ENCODE measurements at places on chromosomes 6 and 20.

GRCh38 chr6:167098825-167099225, 24.1 kb upstream of the CCR6 start:
- no peak for DNase-seq

GRCh38 chr6:169404828-169405227, 151.2 kb upstream of the THBS2 start:
- DNase-seq, result no peak

GRCh38 chr20:8986631-8987030, 82.3 kb upstream of the PLCB4 start:
- no peak for DNase-seq

DNA sequence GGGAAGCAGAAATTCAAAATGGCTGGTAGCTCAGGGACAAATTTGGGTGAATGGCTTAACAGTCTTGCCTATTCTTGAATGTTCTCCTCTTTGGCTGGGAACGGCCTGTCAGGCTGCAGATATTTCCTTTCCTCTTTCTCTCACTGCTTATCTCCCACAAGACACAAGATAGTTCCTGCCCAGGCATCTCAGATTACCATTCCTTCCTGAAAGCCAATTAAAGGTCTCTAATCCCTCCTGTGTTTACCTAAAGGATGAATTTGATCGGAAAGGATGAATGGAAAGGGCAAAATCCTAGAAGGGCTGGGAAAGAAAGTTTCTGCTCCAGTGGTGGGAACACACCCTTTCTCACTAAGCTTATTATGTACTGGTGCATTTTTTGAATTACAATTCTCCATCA, 95.9 kb upstream of the JAG1 start:
- DNase-seq, result no peak

GRCh38 chr6:22025468-22026163, 271.2 kb downstream of the PRL start:
- DNase-seq, result no peak

GRCh38 chr6:24415753-24416152, 13.0 kb downstream of the MRS2 start:
- no peak for DNase-seq

- no peak for DNase-seq
Observed at GRCh38 chr6:40909811-40910210, 129.2 kb downstream of the UNC5CL start.

- no peak for DNase-seq
Observed at GRCh38 chr6:134148566-134148965, 96.1 kb upstream of the SLC2A12 start.

- no peak for DNase-seq
Observed at GRCh38 chr20:57481281-57481711, 43.6 kb downstream of the CTCFL start.

DNA sequence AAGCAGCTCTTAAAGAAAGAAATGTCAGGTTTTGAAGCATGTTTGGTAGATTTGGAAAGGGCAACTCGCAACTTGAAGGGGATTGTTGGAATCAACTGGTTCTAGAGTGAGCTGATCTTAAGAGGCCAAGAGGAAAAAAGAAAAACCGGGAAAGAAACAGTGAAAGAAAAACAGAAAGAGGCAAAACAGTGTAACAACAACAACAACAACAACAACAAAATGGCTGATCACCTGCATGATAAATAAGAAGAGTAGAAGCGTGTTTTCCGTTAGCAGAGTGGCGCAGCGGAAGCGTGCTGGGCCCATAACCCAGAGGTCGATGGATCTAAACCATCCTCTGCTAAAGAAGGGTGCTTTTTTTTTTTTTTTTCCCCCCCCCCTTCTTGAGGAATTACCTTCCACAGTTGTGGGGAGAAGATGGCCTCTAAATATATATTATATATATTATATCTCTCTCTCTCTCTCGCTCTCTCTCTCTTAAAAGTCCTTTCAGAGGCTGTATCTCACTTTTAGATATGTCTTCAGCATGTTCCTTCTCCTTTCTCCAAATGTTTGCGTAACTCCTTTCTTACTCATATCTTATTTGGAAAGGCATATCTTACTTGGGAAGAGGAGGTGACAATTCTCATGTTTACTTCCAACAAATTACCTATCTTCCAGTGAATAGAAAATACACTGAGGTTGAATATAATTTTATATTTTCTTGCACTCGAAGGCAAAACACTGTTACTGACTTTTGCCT, 134.4 kb downstream of the OR2B2 start:
- no peak for DNase-seq

DNA sequence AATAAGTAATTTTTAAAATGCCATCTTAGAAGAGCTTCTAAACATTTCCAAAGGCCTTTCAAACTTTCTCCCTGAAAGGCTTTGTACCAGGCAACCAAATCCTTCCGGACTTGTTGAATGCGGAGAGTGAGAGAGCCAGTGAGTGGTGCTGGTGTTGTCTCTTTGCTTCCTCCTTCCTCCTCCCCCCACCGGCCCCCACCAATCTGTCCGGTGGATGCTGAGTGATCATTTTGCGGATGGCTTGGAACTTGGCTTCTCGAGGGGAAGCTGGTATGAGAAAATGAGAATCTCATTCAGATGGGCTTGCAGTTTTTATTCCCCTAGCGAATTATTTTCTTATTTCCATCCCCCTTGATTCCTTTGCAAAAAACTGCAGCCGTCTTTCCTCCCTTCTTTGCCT, 97.3 kb downstream of the ANKRD60 start:
- DNase-seq, result no peak

DNA sequence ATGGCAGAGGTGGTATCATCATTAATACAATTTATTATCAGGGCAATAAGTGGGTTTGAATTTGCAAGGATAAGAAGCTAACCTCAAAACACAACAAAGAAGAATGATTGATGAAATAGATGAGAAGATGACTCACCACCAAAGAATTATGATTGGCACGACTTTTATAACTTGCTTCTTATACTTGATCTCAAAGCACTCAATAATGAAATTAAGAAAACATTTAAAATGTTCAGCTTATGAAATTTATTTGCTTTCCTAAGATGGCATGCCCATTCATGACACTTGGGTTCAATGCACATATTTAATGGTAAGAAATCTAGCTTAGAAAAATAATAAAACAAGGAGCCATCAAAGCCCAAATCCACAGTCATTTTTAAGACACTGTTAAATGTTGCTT, 477.5 kb downstream of the GJA1 start:
- DNase-seq, result no peak

DNA sequence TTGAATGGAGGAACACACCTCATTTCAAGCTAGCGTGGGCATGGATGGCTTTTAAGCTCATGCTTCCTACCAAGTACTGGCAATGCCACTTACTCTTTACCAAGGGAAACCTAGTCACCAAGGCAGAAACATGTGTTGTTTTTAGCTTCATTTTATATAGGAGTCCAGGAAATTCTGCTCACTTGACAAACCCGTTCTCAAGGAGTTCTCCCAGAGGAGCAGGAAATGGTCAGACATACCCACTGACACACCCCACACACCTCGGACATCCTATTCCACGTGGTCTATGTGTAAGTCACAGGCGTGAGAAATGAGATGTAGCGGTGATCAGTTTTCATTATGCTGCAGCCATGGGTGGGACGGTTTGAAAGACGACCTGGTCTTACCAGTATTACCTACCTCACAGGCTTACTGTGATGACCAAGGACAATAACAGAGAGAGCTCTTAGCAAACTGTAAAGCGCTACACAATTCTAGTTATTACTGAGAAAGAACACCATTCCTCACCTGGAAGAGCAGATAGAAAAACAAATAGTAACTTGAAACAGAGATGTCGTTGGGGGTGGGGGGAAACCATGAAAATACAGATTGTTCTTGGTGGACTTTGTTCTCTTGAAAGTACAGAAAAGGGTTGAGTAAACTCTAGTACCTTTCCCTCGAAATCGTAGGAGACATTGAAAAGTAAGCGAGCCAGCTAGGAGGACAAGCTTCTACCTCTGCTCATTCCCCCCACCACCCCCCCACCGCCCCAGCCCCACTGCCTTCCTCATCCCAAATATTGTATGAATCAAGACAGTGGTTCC, 1.7 kb downstream of the CNKSR3 start:
- no peak for DNase-seq

DNA sequence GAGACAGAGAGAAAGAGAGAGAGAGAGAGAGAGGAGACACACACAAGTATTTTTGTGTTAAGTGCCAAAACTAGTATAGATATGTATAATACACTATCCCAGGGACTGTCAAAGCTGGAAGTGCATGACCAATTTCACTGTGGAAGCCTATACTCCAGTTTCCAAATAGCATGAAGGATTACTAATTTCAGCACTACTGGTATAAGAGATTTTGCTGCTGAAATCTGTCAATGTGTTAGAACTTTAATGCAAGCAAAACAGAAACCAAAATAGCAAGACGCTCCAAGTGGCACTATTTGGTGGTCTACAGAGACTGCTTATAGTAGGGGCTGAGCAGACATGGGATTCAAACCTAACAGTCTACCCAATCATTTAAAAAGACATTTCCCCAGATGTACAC, 284.8 kb downstream of the BTBD9 start:
- DNase-seq, result no peak

DNA sequence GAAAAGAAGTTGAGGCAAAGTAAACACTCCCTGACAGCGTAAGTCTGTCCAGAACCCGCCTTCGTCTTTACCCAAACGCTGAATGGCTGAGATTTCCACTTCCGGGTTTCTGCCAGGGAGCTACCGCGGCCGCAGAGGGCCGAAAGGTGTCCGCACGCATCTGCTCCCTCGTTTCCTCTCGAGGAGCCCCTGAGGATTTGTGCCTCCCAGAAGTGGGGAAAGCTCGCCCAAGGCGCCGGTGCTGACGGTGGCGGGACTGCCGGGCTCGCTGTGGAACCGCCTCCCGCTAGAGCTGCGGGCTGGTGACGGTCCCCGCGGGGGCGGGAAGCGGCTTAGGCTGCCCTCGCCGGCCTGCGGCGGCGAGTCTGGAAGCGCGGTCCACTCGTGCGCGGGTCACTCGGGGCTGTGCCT, 1760.2 kb upstream of the DEFB115 start:
- no peak for DNase-seq

DNA sequence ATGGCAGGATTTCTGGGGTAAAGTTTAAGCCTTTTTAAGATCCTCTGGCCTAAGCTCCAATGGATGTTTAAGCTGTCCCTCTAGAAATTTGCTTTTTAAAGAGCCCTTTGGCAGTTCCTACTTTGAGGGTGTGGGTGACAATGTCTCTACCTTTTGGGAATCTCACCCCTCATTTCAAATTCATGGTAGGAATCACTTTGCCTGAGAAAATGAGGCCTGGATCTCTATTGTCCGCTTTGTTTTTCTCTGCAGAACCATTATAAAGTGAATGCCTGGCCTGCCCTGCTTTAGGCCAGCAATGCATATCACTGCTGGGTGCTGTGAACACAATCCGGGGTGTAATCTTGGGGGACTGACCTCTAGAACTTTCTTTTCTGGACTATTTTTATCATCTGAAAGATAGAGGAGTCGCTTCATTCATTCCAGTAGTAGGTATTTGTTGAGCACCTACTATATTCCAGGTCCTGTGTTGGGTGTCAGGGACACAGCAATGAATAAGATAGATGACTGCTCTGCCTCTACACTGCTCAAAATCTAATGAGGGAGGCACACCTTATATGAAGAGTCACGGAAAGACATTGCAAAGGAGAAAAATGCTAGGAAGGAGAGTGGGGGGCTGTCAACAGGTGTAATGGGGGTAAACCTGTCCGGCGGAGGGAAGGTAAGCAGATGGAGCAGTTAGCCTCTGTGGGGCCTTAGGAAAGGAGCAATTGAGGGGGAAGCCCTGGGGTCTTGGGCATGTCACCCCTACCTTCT, 8.6 kb upstream of the COMMD7 start:
- DNase-seq, result no peak

DNA sequence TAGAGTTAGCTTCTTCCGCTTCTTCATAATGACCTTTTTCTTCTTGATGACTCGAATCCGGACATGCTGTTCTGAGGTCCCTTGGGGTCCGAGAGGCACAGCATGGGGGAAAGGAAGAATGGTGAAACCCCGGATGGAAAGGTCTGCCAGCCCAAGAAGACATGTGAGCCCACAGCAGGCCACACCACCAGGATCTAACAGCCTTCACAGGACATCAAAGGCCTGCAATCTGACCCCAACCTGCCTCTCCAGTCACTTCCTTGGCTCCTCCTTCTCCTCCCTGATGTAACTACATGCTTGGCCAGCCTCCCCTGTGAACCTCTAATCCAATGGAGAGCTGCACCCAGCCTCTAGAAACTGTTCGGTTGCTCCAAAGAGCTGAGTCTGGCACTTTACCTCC, 1.6 kb downstream of the CPXM1 start:
- no peak for DNase-seq

- no peak for DNase-seq
Observed at GRCh38 chr6:147604373-147604772, 95.9 kb downstream of the SAMD5 start.

GRCh38 chr6:32176476-32177182, 745 bp upstream of the AGPAT1 start:
- DNase-seq, result no peak

GRCh38 chr20:61322151-61322865, 70.2 kb downstream of the CDH4 start:
- no peak for DNase-seq

DNA sequence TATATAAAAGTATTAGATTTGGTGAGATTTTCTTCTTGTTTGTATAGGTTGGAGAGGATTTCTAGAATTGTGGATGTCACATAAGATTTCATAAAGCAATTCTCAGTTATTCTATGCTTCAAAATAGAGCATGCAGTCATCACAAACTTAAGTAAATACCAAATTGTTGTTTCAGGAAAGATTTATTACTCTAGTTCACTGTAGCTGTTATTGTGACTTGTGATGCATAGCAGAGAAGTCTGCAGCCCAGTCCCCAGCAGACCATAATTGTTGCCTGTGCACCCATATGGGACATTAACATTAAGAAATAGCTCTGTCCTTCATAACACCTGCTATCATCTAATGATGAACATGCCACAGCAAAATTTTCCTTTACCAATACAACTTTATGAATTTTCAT, 228.0 kb upstream of the FAM83B start:
- DNase-seq, result no peak

GRCh38 chr6:143264379-143264778, 186.1 kb downstream of the ADAT2 start:
- no peak for DNase-seq

GRCh38 chr6:148151896-148152643, 190.6 kb upstream of the SASH1 start:
- no peak for DNase-seq

- no peak for DNase-seq
Observed at GRCh38 chr20:31758991-31759390, 19.9 kb downstream of the TPX2 start.

GRCh38 chr6:53718597-53719460, 53.3 kb upstream of the KLHL31 start:
- no peak for DNase-seq

DNA sequence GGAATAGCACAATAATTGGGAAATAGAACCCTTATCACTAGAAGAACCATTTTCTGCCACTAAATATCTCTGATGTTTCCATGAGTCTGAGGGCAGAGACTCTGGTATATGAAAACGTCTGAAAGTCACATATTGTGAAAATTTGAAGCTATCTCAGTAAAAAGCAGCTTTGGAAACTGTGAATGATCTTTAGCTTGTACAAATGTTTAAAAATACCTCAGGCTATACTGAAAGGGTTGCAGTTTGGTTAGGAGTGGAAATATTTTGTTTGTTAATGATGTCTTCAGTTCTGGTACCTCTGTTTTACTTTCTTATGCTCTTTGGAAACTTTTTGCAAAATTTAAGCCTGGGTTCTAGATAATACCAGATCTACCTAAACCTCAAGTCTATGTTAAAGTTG, 135.0 kb downstream of the SLC16A10 start:
- no peak for DNase-seq
